Fibroblast of villous mesenchyme (primary cell): ENCODE measurements at places on chromosomes 7 and 10.

GRCh38 chr10:7445474-7446185 is 34.8 kb upstream of the SFMBT2 start:
- DNase-seq, result no peak

DNA sequence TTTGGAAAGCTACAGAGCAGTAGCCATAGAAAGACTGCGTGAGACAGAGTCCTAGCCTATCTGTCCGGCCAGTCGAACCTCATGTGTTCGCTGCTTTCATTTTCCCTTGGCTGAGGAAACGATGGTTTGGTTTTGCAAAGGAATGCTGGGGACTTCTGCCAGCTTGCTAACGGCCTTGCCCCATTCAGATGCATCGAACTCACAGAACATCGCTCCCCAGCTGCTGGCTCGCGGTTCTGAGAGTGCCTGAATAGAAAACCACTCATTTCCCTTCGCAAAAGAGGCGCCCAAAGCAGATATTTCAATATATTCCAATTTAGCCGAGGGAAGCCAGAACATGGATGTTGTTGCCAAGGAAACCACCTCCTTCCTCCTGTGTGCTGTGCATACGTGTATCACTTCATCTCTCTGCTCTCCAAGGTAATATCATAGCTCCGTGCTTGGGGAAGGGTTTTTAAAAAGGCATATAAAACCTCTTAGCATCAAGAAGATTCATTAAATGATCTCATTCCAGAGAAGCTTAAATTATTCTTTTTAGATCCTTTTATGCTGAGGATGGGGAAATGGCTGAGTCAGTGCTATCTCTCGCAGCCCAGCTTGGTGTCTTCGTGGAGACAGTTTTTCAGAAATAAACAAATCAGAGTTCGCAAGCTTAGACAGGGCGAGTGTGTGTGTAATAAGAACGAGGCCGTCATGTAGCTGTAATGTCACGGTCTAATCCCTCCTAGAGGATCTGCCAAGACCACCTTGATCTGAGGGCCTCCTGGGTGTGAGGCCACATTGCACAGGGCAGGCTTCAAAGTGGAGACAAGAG is 215.2 kb downstream of the RPS24 start:
- peak; percentile 50 for DNase-seq

DNA sequence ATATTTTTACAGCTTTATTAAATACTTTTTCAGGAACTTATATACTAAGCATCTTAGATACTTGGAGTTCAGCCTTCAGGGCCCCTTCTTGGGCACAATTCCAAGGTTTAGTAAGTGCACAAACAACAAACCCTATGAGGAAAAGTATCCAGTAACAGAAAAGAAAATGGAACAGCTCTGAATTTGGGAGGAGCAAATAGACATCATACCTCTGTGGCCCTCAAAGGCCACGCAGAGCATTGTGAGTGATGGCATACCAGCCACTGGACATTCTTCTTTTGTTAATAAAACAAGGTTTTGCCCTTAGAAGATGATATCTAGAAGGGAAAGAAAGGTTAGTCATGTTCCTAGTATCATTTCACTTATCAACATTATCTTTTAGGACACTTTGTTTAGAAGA is 46.0 kb downstream of the ST7 start:
- peak; percentile 38 for DNase-seq

- DNase-seq, result no peak
Measured at GRCh38 chr10:79410315-79411094, 34.9 kb downstream of the ZCCHC24 start.

DNA sequence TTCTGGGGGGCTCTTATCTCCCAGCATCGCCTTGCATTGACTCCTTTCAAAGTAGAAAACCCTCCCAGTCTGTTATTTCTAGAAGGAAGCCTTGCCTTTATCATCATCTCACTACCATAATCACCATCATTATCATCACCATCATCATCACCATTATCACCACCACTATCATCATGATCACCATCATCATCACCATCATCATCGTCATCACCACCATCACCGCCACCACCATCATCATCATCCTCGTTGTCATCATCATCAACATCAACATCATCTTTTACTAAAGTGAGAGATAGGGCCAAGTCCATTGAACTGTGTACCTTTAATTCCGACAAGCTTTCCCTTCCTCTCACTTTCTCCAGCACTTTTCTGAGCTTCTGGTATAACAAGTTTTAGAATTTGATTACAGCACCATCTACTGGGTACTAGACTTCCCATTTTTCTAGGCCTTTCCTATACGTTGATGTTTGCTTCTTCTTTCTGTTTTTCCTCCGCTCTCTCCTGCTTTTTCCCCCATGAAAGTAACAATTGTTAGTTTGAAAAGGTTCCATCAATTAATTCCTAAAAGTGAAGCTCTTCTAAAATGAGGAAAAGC is 226.4 kb downstream of the BUB3 start:
- peak; percentile 1 for DNase-seq

DNA sequence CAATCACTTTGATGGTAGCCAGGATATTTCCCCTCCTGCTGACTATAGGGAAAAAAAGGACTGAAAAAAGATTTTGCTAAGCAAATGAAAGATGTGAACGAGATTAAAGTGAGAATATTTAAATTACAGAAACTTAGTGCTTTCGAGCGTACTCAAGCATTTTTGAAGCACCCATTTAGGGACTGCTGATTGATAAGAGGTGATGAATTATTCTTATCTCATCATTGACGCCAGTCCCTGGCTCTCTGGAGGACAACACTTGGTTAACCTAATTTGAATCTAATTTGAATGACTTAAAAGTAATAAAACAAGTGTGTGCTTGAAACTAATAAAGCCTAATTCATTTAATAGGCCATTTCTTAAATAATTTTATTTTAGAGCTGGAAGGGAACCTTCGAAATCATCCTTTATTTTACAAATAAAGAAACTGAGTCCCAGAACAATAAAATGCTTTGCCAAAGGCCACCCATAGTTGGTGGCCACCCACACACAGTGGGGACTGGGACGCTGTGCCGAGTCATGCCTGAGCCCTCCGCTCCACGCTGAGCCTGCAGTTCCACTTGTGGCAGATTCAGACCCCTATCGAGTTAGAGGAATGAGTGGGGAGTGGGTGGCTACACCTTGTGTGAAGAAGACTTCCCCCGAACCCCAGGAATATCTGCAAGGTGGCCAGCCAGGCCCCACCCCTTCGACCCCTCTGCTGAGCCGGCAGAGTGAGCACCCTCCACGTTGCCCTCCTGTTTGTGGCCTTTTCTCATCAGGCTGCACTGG is 61.1 kb upstream of the SAMD8 start:
- DNase-seq, result no peak

- no peak for DNase-seq
Measured at GRCh38 chr7:51543801-51544553, 227.4 kb upstream of the COBL start.

GRCh38 chr7:25427721-25428120 is 199.4 kb upstream of the NPVF start:
- DNase-seq, result no peak

- DNase-seq, result peak; percentile 93
Measured at GRCh38 chr10:71835671-71836595, 15.1 kb downstream of the PSAP start.

GRCh38 chr7:119935418-119936025 is 337.5 kb upstream of the KCND2 start:
- peak; percentile 72 for DNase-seq

DNA sequence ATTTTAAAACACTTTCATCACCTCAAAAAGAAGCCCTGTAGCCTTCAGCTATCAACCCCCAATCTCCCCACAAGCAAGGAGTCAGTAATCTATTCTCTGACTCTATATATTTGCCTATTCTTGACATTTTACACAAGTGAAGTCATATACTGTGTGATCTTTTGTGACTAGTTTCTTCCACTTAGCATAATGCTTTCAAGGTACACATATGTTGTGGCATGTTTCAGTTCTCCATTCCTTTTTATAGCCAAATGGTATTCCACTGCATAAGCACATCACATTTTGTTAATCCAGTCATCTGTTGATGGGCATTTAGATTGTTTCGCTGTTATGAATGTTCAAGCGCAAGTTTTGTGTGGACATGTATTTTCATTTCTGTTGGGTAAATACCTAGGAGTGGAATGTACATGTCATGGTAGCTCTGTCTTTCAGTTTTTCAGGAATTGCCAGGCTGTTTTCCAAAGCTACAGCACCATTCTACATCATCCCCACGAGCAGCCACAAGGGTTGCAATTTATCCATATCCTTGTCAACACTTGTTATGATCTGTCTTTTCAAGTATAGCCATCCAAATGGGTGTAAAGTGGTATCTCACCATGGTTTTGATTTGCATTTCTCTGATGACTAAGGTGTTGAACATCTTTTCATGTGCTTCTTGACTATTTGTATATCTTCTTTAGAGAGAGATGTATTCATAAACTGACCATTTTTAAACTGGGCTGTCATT is 405.6 kb downstream of the KCNMA1 start:
- DNase-seq, result no peak

- DNase-seq, result no peak
Measured at GRCh38 chr10:4918236-4918635, 45.0 kb upstream of the AKR1C1 start.

DNA sequence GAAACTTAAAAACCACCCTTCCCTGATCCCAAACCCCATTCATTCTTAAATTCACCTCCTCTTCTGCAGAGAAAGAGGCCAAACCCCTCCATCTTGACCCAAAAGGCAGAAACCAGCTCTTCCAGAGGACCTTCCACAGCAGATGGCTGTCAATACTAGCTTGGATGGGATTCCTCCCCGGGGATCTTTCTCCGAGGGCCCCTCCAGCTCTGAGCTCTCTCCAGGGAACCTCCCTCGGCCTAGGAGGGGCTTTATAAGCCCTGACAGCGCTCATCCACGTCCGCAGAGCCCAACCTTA is 5.4 kb downstream of the TNRC18 start:
- DNase-seq, result no peak

DNA sequence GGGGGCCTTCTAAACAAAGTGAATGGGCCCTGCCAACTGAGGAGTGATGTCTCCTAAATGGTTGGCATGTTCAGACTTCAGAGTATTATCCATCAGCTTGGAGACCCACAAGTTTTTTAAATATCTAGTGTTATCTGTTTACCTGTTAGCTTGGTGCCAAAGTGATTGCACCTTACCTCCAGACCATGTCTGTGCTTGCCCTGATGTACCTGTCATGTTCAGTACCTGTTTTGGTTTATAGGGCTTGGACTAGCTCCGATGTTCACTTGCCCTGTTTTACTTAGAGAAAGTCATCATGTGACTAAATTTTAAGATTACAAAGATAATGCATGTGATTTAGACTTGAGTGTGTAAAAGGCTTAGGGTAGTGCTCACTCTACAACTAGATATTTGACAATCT is 67.7 kb downstream of the CNNM2 start:
- DNase-seq, result no peak

GRCh38 chr10:266974-267425 is 131.7 kb downstream of the ZMYND11 start:
- DNase-seq, result peak; percentile 62

DNA sequence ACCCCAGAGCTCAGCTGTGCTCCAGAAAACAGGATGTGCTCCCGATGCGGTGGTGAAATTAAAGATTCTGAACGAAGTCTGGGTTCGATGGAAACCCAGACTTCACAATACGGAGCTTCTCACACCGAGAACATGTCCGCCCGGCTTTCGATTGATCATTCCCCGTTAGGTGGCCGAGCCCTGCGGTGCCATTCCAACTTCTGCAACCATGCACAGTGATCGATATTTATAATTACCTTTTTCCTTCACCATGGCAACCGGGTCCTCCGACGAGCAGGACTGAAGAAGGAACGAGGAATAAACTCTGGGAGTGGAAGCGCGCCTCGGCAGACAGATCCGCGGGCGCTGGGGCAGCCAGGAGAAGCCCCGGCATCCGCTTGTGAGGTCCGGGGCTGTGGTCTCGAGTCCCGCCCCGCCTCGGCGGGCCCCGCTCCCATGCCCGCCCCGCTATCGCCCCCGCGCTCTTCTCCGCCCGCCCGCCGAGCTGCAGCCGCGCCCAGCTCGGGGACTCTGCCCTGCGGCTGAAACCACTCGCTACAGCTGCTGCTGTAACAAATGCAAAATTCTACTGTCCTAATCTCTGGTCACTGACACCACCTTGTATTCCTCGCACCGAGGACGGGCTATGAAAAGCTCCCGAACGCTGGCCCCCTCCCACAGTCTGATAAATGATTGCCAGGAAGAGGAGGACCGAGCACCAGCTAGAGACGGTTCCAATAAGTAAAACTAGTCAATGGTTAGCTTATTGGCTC is 26.2 kb downstream of the ABLIM1 start:
- DNase-seq, result no peak

- DNase-seq, result no peak
Measured at GRCh38 chr10:84290235-84290634, 38.2 kb upstream of the CCSER2 start.

DNA sequence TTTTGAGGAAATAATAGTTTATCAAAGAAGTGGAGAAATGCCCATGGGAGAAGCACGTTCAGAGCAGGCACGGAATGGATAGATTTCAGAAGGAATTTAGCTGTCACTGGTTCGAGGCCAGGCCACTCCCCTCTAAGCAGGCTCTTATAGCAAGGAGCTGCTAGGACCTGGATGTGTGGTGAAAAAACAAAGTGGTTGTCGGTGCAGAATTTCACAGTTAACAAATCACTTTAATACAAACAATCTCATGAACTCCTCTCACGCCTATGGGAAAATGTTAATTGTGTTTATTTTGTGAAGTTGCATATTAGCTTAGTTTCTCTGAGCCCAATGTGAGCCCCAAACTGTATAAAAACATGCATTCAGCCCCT is 176.3 kb downstream of the PKD1L1 start:
- DNase-seq, result no peak

DNA sequence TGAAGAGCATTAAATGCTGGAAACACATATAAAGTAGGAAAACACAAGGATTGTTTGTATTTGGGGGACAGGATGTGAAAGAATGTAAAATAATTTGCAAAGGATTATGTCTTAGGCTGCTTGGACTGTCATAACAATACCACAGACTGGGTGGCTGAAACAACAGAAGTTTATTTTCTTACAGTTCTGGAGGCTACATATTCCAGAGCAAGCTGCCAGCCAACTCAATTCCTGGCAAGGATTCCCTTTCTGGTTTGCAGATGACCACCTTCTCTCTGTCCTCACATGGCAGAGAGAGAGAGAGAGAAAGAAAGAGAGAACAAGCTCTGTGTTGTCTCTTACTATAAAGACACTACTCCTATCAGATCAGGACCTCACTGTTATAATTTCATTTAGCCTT is 8.8 kb upstream of the LAMB4 start:
- peak; percentile 20 for DNase-seq

DNA sequence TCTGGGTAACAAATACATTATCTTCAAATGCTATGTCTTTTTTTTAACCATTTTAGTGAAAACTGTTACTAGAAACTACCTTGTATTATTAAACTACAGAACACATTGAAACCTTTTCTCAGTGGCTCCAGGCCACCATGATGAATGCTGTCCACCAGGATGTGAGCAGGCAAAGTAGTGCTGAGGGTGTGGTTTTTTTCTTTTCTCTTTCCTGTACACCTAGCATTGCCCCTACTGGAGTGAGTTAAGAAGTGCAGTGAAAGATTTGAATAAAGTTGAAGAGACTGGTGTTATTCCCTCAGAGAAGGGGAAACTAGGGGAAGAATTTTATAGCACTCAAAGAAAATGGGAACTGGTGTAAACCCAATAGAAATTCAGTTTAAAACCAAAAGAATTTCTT is 120.0 kb upstream of the SAMD8 start:
- no peak for DNase-seq
